ENCODE measurements at places on chromosomes 6 and 20. TPM values are rescaled to one million over a fixed set of nuclear protein-coding genes. Genes with fewer than 3 reads are reported as not detected.

DNA sequence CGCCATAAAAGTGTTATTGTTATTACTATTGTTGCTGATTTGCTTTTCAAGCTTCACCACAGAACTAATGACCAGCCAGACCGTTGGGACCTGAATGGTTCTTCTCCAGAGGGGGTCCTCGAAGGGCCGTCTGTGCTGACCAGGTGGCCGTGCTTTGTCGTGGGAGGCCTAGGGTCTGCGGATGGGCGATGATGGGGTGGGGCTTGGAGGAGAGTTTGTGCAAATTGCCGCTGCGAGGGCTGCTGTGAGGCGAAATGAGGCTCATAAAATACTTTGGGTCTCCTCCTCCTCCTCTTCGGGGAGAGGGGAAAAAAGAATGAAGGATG lies 6.0 kb upstream of the ZBTB22 start:
- H3K4me3 ChIP-seq = peak overlapping the region; percentile 23
- no peaks in the 10 kb centered on the region for H3K27me3 ChIP-seq
- peak overlapping the region; percentile 77 for H3K27ac ChIP-seq
- peaks cover 20% of the 10 kb centered on the region for H3K4me1 ChIP-seq
- H3K36me3 ChIP-seq = peaks cover 23% of the 10 kb centered on the region

- H3K36me3 ChIP-seq = no peaks in the 10 kb centered on the region
- H3K27me3 ChIP-seq = no peaks in the 10 kb centered on the region
- H3K4me1 ChIP-seq = peaks cover 11% of the 10 kb centered on the region
- DNase-seq = no peak
Observed at GRCh38 chr20:58642441-58642840, 8.6 kb upstream of the STX16 start.

DNA sequence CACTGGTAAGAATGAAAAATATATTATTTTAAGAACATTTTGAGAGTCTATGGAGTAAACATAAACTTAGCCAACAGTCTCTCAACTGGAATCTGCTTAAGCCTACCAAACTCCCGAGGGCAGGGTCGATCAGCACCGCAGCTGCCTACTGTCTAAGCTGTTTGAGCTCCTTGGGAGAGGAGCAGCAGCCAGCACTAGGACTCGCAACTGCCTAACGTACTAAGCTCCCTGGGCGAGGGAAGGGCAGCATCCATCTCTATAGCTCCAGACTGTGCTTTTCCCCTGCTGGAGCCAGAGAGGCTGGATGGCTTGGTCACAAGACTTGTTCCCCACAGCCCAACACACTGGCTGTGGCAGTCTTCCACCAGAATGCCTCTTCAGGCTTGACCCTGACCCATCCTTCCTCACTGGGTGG lies 96.4 kb downstream of the MOXD1 start:
- no peaks in the 10 kb centered on the region for H3K27me3 ChIP-seq
- H3K4me1 ChIP-seq = no peaks in the 10 kb centered on the region
- H3K4me3 ChIP-seq = no peak overlapping the region
- H3K36me3 ChIP-seq = no peaks in the 10 kb centered on the region

GRCh38 chr6:166814390-166814789 lies 142.0 kb downstream of the RNASET2 start:
- H3K36me3 ChIP-seq = no peaks in the 10 kb centered on the region
- no peaks in the 10 kb centered on the region for H3K27me3 ChIP-seq
- H3K4me1 ChIP-seq = no peaks in the 10 kb centered on the region
- DNase-seq = no peak
- no peak overlapping the region for H3K4me3 ChIP-seq
- no peak overlapping the region for H3K27ac ChIP-seq

- H3K36me3 ChIP-seq = no peaks in the 10 kb centered on the region
- H3K4me1 ChIP-seq = no peaks in the 10 kb centered on the region
- no peak for DNase-seq
- no peak overlapping the region for H3K27ac ChIP-seq
- no peaks in the 10 kb centered on the region for H3K27me3 ChIP-seq
Observed at GRCh38 chr6:122154155-122154554, 245.3 kb upstream of the HSF2 start.

DNA sequence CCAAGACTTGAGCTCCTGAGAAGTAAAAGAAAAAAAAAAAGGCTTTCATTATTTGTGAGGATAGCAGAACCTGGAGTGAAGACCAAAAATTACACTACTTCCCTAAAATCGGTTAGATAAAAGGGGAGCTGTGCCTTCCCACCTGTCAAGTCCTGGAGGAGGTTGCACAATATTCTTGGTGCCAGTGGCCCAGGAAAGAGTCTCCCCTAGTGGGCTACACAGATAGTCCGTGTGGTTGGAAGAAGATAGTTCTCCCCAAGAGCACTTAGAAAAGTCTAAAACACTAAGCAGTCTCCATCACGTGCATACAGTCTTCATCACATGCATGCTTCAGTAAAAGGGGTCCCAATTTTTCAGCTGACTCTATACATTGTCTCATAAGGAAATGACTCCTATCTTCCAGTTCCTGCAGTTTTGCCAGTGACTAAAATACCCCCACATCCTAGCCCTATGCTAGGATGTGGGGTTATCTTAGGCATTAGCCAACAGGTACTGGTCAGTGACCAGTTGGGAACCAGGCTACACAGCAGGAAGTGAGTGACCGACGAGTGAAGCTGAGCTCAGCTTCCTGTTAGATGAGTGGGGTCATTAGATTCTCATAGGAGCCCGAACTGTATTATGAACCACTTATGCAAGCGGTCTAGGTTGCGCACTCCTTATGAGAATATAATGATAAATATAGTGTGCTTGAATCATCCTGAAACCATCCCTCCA lies 199.5 kb upstream of the FAM83B start:
- H3K4me1 ChIP-seq = no peaks in the 10 kb centered on the region
- no peak overlapping the region for H3K4me3 ChIP-seq
- H3K27me3 ChIP-seq = no peaks in the 10 kb centered on the region
- no peaks in the 10 kb centered on the region for H3K36me3 ChIP-seq
- DNase-seq = no peak
- H3K27ac ChIP-seq = no peak overlapping the region

DNA sequence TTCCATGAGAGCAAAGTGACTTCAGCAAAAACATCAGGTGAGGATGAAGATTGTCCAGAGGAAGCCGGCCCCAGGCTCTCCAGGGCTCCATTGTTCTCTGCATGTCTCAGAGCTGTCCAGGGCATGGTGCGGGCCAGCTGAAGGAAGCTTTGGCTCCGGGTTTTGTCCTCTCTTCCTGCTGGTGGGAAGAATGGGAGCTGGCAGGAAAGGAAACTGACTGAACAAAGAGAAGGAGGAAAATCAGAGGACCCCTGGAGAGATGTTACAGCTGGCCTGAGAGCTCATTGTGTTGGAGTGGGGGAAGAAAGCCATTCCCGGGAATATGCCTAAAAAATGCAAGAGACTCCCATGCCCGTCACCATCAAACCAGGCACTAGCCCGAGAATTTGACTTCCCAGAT lies 27.1 kb downstream of the PRND start:
- H3K27me3 ChIP-seq = no peaks in the 10 kb centered on the region
- no peak overlapping the region for H3K4me3 ChIP-seq
- no peak overlapping the region for H3K27ac ChIP-seq
- H3K4me1 ChIP-seq = no peaks in the 10 kb centered on the region
- DNase-seq = no peak
- no peaks in the 10 kb centered on the region for H3K36me3 ChIP-seq

DNA sequence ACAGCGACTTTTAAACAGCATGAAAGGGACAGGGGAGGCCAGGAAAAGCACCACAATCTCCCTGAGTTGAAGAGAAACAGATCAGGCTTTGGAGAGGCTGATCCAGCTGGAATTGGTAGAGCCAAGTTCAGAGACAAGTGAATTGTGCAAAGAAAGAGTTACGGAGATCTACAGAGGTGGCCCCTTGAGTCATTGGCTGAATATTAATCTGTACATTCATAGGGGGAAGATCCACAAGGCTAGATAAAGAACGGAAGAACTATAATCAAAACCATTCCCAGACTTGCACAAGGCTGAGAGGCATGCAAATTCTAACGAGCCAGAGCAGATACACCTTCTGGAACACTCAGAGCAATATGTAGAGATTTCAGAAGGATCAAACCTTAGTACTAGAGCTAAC lies 14.2 kb upstream of the FOXQ1 start:
- H3K36me3 ChIP-seq = no peaks in the 10 kb centered on the region
- H3K27ac ChIP-seq = no peak overlapping the region
- peaks cover 4% of the 10 kb centered on the region for H3K4me1 ChIP-seq
- H3K4me3 ChIP-seq = no peak overlapping the region
- H3K27me3 ChIP-seq = no peaks in the 10 kb centered on the region
- DNase-seq = no peak

DNA sequence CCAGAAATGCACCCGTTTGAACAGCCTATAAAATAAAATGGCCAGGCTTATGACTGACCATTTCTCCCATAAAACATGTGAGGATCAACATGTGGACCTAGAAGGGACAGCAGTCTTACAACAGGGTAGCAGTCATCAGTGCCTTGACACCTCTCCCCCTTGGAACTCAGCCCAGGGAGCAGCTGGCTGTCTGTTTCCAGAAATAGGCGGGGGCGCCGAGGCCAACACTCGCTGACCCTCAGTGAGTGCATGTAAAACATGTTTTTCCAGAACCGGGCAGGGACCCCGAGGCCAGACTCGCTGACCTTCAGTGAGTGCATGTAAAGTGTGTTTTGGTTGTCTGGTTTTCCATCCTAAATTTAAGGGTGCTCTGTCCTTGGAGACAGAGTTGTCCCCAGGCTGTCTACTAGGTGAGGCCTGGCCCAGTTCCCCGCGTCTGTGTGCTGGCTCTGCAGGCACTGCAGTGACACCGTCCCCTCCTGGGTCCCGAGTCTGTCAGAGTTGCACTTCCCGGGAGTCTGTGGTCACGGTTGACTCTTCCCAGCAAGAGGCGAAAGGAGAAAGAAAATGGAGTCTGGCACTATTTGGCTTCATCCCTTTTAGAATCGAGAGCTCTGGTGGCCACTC lies 19.8 kb upstream of the ADRM1 start:
- H3K27me3 ChIP-seq = no peaks in the 10 kb centered on the region
- no peak for DNase-seq
- H3K27ac ChIP-seq = no peak overlapping the region
- H3K4me1 ChIP-seq = peaks cover 6% of the 10 kb centered on the region
- peaks cover 66% of the 10 kb centered on the region for H3K36me3 ChIP-seq

DNA sequence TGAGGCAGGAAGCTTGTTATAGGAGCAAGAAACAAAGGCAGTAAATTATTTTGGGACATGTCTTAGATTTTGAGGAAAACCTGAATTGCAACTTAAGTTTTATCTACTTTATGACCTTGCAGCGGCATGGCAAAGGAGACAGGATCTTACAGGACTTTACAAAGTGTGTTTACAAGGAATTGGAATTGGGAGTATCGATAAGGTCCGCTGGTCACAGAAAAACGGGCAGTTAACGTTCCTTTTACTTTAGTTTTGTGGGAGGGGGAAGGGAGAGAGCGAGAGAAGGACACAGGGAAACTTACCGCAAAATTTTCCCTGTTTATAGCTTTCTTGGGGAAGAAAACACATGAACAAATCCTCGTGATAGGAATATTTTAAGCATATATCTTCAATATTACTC lies 1607.2 kb downstream of the GRIK2 start:
- H3K27ac ChIP-seq = no peak overlapping the region
- DNase-seq = no peak

SPEF1 gene
- 2.5 TPM for total RNA-seq

GINS1 gene
- 0.44 TPM for total RNA-seq

TINAG gene
- not detected for total RNA-seq

PCIF1 gene
- total RNA-seq = 63.6 TPM

RSPO4 gene
- 0.29 TPM for total RNA-seq

GTSF1L gene
- total RNA-seq = not detected

CDSN gene
- total RNA-seq = 0.34 TPM

Measured in thyroid gland (tissue), 4 donors.